ENCODE measurements at places on chromosomes 4 and X. TPM values are rescaled to one million over a fixed set of nuclear protein-coding genes. Genes with fewer than 3 reads are reported as not detected.

PNCK gene
- 0.17 TPM for total RNA-seq

ENOPH1 gene
- total RNA-seq, result 38.1 TPM

ADRA2C gene
- total RNA-seq, result 0.09 TPM

DCAF8L2 gene
- total RNA-seq, result not detected

PRKX gene
- total RNA-seq, result 6.5 TPM

LIN54 gene
- 10.1 TPM for total RNA-seq

GPR119 gene
- not detected for total RNA-seq

HAND2 gene
- total RNA-seq, result 8.4 TPM

CXCL8 gene
- 1.9 TPM for total RNA-seq

RBM46 gene
- total RNA-seq, result under 0.01 TPM

NLRP2B gene
- total RNA-seq, result not detected

LUZP4 gene
- total RNA-seq, result not detected

KLF8 gene
- 2.4 TPM for total RNA-seq

BCAP31 gene
- 116 TPM for total RNA-seq

MORF4L2 gene
- total RNA-seq, result 263 TPM

PPBP gene
- total RNA-seq, result not detected

All from bronchial smooth muscle cell (primary cell).